ENCODE measurements at places on chromosomes 4 and X.

- DNase-seq: no peak
Observed at GRCh38 chr4:186669735-186670134, 53.9 kb downstream of the FAT1 start.

DNA sequence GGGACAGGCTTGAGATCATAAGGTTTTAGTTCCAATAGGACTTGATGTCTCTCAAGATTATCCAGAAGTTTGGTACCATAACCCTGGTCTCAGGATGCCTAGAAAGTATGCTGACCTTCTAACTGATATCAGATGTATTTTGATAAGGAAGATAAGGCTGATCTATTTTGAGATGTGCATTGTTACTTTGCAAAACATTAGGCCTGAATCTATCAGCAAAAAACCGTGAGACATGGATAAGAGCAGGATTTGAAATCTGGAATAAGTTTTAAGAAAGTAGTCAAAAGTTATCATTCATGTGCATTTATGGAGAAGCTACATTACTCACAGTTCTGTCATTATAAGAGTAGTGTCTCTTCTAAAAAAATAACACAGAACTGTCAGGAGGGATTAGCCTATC is 467.1 kb upstream of the HS3ST1 start:
- no peak for DNase-seq

DNA sequence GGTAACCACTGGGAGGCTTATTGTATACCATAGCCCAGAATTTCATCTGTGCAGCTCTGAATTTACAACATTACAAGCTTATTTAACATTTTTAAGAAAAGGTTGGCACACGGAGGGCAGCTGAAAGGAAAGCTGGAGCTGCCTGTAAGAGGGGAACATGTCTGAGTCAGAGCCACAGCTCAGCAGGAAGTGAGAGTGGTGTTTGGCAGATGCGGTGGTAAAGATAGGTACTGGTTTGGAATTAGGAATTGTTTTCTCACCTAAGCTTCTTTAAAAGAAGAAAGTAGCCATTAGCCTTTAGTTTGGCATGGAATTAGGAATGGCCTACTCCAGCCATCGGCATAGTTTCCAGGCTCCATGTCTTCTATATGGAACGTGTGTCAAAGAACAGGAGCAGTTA is 172.5 kb upstream of the ANXA3 start:
- no peak for DNase-seq

DNA sequence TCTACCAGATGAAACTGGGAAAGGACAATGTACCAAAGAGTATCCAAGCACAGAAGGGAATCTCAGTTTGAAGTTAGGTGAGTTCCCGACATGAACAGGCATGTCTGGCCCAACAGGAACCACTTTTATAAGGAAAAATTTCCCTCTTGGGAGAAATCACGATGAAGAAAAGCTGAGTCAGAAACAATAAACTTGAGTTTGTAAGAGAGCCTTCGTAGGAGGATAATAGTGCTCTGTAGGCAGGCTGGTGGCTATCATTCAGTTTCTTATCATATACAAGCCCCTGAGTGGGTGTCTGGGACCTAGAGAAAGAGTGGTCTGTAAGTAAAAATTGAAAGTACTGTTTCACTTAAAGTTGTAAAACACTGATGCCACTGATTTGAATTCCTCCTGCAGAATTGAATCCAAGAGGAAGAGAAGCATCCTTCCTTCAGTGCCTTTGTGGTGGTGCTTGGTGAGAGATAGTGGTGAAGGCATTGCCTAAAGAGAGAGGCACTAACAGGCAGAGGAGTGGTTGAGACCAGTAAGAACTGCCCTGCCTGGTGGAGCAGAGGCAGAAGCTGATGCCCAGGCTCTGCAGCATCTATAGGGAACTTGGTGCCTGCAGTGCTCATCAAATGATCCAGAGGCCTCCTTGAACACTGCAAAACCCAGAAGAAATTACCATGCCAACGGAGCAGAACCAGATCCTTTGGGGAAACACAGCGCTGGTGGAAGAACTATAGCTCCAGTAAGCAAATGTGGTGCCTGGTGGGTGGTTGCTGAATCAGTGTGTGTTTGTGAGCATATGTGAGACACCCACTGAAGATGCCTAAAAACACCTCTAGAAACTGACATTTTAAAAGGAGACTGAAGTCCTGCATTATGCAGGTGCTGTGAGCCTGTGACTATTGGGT is 31.7 kb upstream of the METAP1 start:
- no peak for DNase-seq

DNA sequence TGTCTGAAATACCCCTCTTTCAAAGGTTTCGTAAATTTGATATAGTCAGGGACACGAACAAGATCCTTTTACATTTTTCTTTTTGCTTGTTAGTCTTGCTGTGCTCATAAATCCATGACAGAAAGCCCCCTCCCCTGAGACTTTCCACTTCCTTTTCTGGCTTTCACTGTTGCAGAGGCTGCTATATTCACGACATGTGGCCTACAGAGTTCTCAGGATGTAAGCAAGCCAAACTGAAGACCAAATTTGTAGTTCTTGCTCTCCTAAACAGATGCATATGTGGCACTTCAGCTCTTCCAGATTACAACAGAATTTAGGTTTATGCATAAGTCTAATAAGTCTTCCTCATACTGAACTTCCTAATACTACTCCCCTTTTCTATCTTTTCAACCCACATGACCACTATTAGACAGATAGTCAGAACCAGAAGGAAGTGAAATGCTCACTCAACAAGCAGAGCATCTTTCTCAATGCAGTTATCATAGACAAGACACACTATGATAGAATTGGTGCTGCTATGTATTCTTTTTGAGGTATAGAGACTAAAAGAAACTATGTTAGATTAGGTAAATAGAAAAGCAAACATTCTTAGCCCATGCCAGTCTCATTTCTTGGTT is 15.0 kb downstream of the BTK start:
- DNase-seq: no peak

GRCh38 chrX:74419864-74420195 is 1.5 kb upstream of the SLC16A2 start:
- DNase-seq: no peak

- DNase-seq: no peak
Observed at GRCh38 chr4:114653675-114654074, 55.1 kb downstream of the UGT8 start.

DNA sequence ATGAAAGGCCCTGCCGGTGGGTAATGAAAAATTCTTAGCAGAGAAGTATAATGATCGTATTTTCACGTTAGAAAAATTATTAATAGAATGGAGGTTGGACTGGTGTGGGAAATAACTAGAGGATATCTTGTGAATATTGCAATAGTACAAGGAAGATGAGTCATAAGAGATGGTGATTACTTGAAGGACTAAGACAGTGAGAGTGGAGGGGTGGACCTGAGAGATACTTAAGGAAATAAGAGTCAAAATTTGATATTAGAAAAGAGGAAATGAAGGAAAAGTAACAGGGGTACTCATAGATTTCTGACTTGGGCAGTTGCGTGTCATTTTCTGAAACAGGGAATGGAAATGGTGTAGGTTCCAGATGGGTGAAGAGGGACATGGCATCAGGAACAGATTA is 1.7 kb upstream of the USP53 start:
- no peak for DNase-seq

DNA sequence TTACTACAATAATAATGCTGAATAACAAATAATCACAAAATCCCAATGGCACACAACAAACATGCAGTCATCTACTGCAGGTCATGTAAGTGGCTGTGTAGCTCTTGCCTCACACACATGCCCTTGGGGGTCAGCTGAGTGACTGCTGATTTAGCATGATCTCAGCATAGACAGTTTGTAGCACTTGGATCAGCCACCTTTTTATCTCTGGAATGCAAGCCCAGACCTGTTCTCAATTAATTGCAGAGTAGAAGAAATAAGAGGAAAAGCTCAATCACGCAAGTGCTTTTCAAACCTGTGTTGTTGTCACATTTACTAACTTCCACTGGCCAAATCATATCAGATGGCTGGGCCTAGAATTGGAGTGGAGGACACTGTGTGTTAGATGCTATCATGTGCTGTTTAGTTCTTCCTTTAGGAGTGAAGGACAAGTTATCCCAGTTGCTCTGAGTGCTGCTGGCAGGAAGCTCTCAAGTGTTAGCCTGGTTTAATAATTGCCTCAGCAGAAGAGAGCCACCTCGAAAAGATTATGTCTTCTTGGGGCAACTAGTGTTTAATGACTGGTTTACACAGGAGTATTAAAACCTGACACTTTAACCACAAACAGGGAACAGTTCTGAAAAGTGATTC is 128.3 kb upstream of the EPHA5 start:
- DNase-seq: no peak

- no peak for DNase-seq
Observed at GRCh38 chr4:169573889-169574288, 38.5 kb downstream of the NEK1 start.

- no peak for DNase-seq
Observed at GRCh38 chr4:17013382-17014006, 115.0 kb upstream of the LDB2 start.

DNA sequence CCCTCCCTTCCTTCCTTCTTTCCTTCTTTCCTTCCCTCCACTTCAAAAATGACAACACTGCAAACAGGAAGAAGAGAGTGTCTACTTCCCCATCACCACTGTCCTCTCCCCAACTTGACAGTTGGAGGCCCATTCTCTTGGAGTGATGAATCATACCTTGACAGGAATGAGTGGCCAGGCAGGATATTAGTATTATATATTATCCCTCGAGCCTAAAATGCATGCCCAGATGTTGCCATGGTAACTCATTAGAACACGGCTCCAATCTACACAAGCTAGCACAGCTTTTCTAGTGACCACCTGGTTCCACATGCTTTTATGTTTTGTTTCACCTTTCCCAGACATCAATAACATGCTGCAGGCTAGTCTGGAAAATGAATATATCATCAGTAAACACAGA is 71.3 kb upstream of the LHFPL1 start:
- DNase-seq: no peak

GRCh38 chrX:122187069-122187713 is 996.9 kb upstream of the GRIA3 start:
- DNase-seq: no peak

- peak; percentile 61 for DNase-seq
Observed at GRCh38 chr4:52051615-52052474, 741 bp downstream of the SPATA18 start.

- peak; percentile 82 for DNase-seq
Observed at GRCh38 chr4:75916091-75916661, 13.9 kb upstream of the PPEF2 start.

- DNase-seq: peak; percentile 72
Observed at GRCh38 chr4:165927366-165927765, 54.3 kb downstream of the TLL1 start.

GRCh38 chr4:109052821-109053220 is 249.6 kb downstream of the COL25A1 start:
- DNase-seq: no peak

DNA sequence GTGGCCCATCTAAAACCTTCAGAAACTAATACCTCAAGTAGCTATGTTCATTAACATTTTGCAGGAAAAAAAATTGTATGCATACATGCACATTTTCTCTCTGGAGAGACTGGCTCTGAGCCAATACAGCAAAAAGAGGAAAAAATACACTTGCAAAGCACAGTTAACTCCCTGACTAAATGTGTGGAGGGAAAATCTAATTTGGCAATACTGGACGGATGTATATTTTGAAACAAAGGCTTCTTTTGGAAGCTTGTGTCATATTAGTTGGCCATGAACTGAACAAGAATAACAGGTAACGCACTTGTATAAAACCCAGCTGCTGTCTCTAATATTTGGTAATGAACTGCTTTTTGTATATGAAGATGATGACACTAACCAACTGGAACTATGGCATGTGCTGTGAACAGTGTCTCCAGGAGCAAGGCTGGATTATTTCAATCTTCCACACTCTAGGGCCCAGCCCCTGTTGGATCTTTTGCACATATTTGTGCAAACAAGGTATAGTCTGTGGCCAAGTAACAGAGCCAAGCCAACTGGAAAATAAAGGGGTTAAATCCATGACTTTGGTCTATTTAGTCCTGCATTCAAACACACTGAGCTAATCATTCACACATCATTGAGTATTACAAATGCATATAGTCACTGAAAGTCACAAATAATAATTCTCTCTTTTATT is 67.9 kb upstream of the NRK start:
- DNase-seq: no peak

- no peak for DNase-seq
Observed at GRCh38 chrX:48833542-48834138, 1.8 kb downstream of the PCSK1N start.

DNA sequence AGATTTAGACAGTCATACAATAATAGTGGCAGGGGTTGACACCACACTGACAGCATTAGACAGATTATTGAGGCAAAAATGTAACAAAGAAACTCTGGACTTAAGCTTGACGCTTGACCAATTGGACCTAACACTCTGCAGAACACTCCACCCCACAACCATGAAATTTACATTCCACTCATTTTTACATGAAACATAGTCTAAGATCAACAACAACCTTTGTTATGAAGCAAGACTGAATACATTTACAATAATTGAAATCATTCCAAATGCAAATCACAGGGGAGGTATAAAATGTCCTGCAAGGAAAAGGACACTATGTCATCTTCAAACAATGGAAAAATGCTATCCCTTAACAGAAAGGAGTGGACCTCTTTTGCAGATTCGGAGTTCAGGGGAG is 4.9 kb upstream of the UGT2B10 start:
- no peak for DNase-seq

GRCh38 chr4:133997436-133997835 is 204.2 kb downstream of the PABPC4L start:
- no peak for DNase-seq

- DNase-seq: no peak
Observed at GRCh38 chr4:180060159-180060889, 2182.9 kb upstream of the TENM3 start.

DNA sequence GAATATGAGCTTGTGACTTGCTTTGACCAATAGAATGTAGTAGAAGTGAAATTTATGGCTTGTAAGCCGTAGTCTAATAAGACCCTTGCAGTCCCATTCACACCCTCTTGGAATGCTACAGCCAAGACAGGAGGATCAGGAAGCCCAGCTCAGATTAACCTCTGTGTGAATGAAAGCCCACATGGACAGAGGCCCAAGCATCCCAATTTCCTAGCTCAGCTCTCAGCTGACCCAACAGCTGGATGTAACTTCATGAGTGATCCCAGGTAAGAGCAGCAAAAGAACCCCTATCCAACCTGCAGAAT is 12.8 kb upstream of the PPM1K start:
- no peak for DNase-seq
